ENCODE measurements at places on chromosomes 7 and 10. TPM values are rescaled to one million over a fixed set of nuclear protein-coding genes. Genes with fewer than 3 reads are reported as not detected.

GPR15LG gene
- total RNA-seq, result not detected

GBX1 gene
- not detected for total RNA-seq

TRIL gene
- not detected for total RNA-seq

UBE2D4 gene
- 10.3 TPM for total RNA-seq

TMEM236 gene
- 0.05 TPM for total RNA-seq

DENND2A gene
- total RNA-seq, result not detected
